BJ (cell line): ENCODE measurements at places on chromosomes 12 and 14. TPM values are rescaled to one million over a fixed set of nuclear protein-coding genes. Genes with fewer than 3 reads are reported as not detected.

The ANKRD33 gene
- not detected in 2 replicates for polyA plus RNA-seq

DNA sequence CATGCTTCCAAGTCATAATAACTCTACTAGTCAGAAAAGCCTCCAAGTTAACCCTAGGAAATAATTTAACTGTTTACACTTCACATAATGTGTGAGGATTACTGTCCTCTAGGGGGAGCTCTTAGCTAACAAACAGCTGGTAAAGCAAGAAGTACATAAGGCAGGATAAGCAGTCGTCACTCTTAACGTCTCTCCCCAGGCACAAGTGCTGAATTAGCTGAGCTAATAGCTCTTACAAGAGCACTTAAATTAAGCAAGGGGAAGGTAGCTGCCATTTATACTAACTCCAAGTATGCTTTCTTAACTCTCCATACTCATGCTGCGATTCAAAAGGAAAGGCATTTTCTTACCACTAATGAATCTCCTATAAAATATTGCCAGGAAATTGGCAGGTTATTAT, 79.3 kb upstream of the TSPAN11 start:
- DNase-seq, result no peak

- no peak for DNase-seq
Measured at GRCh38 chr12:76940671-76941445, 62.0 kb upstream of the CSRP2 start.

GRCh38 chr12:4286228-4286627, 12.7 kb downstream of the CCND2 start:
- no peak for DNase-seq

DNA sequence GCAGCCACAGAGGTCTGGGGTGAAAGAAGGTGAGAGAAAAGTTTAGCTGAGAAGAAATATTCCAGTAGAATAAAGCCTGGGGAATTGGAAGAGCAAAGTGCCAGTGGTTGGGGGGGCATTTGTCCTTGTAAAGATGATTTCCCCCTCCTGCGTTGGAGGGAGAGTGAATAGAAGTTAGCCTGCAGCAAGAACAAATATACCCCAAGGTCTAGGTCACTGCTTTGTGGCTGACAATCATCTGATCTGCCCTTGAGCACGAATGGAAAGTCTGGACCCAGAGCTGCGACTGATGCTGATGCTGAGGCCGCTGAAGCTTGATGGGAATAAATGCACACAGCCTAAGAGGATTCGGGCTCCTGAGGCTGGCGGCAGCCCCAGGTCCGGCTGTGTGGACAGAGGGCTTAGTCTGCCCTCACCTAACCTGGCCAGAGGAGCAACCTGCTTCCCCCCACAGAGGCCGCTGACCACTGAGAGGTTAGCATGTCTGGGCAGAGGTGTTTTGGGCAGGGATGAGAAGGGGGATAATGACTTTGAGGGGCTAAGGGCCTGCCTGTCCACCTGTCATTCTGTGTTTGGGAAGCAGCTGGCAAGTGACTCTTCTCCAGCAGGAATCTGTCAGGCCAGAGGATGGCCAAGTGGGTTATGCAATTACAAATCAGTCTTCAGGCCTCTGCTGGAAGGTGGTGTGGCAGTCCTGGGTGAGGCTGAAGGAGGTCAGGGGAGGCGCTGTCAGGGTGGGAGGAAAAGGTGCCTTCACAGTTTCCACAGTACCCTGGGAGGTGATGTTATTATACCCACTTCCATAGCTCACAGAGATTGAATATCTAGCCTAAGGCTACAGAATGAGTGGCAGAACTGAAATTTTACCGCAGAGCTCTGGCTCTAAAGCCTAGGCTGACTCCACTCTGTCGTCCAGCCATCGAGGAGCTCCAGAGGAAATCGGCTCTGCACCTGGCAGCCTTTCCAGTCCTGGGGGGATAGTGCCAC, 11.7 kb downstream of the TUBA1C start:
- no peak for DNase-seq

- DNase-seq, result no peak
Measured at GRCh38 chr14:98931126-98931525, 340.9 kb downstream of the BCL11B start.
